Tongue (tissue), 3 donors: ENCODE measurements at places on chromosomes 11 and 22. TPM values are rescaled to one million over a fixed set of nuclear protein-coding genes. Genes with fewer than 3 reads are reported as not detected.

GRCh38 chr11:14190992-14191778, 167.8 kb downstream of the RRAS2 start:
- peak; percentile 31 for DNase-seq

DNA sequence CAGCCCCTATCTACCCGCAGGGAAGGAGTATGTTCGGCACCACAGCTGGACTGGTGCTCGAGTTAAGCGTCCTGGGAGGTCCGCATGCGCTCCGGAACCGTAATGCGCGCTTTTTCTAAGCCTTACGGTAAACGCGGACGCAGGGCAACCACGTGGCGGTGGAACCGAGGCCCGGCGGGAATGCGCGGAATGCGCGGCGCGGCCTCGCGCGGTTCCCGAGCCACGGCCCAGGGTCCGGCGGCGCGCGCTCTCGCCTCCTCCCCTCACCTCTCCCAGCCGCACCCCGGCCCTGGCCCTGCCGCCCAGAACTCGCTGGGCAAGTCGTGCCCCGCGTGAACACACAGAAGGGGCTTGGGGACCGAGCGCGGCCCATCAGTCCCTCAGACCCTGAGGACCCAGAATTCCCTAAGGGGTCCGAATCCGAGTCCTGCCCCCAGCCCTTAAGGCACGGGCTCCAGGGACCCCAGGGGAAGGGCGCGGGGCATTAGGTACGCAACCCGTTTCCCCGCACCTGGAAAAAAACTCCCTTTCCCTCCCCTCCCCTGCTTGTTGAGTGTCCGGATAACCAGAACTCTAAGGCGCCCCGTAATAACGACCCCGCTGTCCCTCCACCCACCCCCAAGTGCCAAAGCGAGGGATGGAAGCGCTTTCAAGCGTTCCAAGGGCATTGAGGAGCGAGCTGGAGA, 4.3 kb upstream of the CCND1 start:
- peak; percentile 86 for DNase-seq

DNA sequence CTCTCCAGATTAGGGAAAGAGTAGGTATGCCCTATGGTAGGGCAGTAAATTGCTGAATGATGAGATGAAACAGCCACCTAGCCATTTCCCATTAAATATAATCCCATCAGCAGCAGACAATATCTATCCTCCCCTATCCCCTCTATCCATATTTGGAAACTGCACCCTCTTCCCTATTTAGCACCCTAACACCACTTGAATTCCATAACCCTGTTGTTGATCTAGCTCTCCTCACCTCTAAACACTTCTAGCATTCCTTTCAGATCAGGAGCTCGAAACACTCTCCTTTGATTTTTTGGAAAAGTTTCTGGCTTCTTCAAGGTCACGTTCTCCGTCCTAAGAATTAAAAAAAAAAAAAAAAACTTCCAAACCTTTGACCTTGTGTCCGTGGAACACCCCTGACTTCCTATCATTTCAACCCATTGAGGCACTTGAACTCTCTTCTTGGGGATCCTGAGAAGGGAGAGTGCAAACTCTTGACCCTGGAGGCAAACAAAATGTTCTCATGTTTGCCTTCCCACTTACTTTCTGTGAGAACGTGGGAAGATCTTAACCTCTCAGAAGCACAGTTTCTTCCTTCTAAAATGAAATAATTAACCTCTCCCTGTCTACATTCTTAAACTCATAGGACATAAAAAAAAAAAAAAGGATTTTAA, 19.0 kb downstream of the TRIM5 start:
- no peak for DNase-seq

- no peak for DNase-seq
Observed at GRCh38 chr11:45470151-45470793, 184.1 kb upstream of the SYT13 start.

- no peak for DNase-seq
Observed at GRCh38 chr11:1766719-1767398, 3.1 kb upstream of the CTSD start.

DNA sequence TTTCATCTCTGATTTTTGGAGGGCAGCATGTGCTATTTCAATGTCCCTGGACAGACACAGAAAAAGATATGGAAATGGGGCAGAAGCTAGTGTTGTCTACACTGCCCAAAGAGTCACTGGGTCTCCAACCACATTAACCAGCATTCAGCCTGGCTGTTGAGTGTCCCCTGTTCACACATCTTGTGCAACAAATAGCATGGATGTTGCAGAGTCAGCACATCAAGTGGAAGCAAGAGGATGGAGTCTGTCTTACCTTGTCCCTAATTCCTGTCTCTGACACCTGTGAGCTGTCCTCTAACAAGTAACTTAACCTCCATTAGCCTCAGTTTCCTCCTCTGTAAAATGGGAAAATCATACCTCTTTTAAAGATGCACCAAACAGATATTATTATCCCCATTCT, 60.2 kb downstream of the RCN1 start:
- no peak for DNase-seq

DNA sequence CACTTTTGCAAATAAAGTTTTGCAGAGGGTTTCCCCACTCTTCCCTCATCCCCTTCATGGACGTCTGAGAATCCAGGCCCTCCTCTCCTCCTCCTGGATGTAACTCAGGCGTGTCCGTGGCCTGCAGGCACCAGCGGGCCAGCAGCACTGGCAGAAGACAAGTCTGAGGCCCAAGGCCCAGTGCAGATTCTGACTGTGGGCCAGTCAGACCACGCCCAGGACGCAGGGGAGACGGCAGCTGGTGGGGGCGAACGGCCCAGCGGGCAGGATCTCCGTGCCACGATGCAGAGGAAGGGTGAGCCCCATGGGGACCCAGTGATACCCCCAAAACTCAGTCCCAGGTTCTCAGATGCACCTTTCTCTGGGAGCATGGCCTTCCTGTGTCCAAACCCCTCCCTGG, 14.4 kb downstream of the TUB start:
- no peak for DNase-seq

GRCh38 chr11:120950880-120951279, 73.0 kb upstream of the TBCEL start:
- peak; percentile 42 for DNase-seq

GRCh38 chr22:22155607-22156006, 89.0 kb upstream of the VPREB1 start:
- DNase-seq = no peak

GRCh38 chr22:27865496-27865895, 53.6 kb downstream of the PITPNB start:
- no peak for DNase-seq

GRCh38 chr22:46619830-46620501, at the start of gene GRAMD4:
TSS of gene GRAMD4 (plus strand) at chr22:46620386. CDS start at chr22:46626800, 6,414 bp downstream.
- peak; percentile 65 for DNase-seq

Gene B4GALNT4
- total RNA-seq = 22.9 TPM

Gene XKR3
- total RNA-seq = not detected

Gene C22orf42
- total RNA-seq = not detected
